ENCODE measurements at places on chromosomes 5 and 9.
A peak's percentile ranks its signal among the peaks of the same experiment; 100 is the strongest.

DNA sequence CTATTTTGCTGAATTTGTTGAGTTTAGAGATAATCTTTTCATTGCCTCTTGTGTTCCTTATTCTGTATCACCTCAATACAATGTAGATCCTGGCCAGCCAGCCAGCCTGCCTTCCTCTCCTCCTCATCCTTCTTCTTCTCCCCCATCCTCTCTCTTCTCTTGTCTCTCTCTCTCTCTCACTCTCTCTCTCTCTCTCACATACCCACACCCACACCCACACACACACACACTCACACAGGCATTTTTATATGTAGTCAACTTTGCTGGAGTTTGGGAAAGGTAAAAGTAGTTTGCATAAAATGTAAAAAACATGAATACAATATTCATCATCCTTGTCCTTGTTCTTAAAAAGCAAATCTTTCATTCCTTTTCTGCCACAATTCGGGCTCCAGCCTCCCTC is 60.5 kb downstream of the ZFAND5 start:
- DNase-seq, result no peak

DNA sequence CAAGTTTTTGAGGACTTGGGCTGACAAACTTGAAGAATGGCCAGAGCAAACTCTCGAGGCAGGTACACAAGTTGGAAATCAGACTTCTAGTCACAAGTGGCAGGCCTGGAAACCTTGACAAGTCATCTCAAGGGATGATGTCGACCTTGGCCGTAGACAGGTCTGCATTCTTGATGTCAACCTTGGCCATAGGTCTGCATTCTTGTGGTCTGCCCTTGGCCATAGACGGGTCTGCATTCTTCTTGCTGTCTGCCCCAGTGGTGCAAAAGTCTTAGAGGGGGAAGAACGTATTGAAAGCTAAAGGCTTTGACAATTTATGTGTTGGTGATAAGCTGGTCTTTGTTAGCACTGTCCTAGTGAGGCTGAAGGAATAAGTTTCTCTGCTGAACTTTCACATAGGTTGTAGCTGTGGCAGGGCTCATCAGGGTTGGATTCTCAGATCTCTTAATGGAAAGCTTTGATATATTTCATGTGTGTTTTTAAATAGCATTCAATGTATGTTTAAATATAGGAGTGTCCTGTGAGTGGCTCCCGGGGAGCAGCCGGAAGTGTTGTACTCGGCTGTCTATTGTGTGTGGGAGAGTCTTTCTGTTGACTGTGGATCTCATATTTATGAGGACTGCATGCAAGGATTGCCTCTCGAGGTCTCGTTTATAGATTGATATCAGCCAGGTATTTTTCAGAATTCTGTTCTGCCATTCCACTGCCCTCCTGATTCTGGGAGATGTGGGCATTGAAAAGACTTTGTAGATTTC is 27.0 kb downstream of the SUB1 start:
- DNase-seq, result no peak

GRCh38 chr5:14650052-14650451 is 14.5 kb upstream of the OTULIN start:
- DNase-seq, result no peak

DNA sequence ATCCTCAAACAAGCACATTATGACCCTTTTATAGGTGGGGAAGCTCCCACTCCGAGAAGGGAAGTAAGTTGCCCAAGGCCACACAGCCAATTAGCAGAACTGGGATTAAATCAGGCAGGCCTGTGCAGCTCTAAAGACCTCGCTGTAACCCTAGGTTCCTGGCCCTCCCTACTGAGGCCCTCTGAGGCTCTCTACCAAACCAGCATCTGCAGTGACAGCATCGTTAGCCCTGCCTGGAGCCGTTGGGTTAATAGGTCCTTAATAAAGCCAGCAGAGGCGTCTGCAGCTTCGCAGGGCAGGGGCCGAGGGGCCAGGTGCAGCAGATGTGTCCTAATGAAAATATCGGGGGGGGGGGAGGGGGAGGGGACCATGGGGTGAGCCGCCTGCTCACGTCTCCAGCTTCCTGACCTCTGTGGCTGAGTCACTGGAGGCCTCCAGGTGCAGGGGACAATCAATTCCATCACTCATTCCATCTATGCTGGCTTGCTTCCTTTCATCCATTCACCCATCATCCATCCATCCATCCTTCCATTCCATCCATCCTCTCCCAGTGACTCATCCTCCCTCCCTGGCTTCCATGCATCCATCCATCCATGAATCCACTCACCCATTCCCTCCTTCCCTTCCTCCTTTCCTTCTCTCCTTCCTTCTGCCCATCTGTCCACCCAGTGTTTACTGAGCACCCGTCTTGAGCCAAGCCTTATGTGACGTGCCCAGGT is 203.9 kb downstream of the C9orf50 start:
- DNase-seq, result no peak

- no peak for DNase-seq
Measured at GRCh38 chr5:161373345-161373707, 173.2 kb downstream of the GABRB2 start.

GRCh38 chr9:70352356-70352755 is 62.1 kb downstream of the KLF9 start:
- DNase-seq, result no peak

DNA sequence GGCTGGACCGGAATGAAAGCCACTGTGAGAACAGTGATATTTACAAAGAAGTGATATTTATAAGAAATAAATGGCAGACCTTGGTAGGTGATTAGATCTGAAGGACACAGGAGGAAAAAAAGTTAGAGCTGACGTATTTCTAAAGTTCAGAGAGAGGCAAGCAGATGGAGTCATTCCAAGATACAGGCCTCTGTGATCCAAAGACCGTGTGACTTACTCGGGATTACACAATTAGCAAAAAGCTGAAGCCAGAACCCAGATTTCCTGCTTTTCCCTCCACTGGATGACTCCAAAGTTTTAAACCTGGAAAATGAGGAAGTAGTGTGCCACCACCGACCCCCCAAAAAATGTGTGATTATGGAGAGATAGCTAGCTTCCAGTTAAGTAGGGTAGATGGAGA is 3.1 kb upstream of the DOCK8 start:
- DNase-seq, result no peak

DNA sequence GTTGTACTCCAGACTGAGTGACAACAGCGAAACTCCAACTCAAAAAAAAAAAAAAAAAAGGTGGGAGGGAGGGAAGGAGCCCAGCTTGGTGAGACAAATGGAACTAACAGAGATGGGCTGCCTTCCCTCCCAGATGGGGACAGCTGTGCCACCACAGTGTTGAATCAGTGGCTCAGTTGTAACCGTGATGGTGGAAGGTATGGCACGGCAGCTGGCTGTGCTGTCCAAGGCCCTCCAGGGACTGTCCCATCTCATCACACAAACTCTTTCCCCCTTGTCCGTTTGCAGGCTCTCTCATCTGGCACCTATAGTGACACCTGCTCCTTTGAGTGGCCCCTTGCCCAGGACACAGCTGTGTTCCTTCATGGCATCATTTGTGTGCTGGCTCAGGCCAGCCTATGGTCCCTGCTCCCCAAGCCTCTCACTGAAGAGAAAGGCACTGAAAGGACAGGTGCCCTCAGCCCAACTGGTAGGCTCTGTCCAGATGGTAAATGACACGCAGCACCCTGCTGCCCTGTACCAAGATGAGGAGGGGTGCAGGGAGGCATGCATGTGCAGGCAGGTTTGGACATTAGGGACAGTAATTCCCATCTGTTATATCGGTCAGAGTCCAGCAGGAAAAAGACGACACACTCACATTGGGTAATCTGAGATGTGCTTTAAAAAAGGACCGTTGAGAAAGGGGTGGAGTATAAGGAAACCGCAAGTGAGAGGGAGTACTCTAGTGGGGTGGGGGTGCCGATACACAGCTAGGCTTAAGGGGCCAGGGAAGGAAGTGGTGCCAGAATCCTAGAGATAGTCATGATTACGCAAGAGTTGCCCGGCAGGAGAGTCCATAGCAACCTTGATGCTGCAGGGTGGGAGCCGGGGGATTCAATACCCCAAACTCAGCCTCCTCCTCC is 4.3 kb downstream of the SMIM33 start:
- no peak for DNase-seq

DNA sequence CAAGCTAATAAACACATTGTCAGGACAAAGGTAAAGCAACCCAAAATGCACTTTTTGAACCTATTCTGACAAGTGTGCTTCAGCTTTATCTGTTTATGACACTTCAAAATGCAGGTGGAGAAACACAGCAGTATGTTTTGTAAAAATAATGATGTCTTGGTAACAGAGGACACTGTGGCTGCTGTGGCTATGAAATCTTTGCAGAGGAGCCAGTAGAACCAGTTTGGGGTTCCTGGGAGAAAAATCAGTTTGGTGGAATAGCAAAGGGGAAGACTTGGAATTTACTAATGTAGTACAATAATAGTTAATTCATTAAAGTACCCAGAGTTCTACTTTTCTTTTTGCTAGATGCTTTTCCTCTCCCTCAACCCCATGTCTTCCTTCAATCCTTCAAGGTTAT is 40.6 kb downstream of the SIL1 start:
- DNase-seq, result no peak

DNA sequence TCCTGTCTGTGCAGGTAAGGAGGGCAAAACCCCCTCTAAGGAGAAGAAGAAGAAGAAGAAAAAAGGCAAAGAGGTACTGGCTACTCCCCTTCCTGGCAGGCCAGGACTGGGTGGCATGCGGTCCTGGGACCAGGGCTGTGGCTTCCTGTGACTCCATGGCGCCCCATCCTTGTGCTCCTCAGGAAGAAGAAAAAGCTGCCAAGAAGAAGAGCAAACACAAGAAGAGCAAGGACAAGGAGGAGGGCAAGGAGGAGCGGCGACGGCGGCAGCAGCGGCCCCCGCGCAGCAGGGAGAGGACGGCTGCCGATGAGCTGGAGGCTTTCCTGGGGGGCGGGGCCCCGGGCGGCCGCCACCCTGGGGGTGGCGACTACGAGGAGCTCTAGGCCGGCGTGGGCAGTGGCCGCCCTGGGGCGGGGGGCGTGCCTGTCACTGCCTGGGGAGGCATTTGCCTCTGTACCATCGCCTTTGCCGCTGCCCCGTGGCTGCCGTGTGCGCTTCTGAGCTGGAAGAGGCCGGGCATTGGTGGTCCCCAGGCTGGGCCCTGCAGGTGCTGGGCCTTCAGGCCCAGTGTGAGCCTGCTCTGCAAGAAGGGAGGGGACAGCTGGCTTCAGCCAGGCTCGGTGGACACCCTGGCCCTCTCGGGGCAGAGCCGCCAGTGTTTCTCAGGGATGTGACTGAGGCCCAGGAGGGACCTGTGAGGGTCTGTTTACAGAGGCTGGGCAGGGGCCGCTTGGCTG is 2.0 kb upstream of the AJM1 start:
- no peak for DNase-seq

GRCh38 chr5:142613271-142613671 is 72.6 kb downstream of the FGF1 start:
- no peak for DNase-seq

- no peak for DNase-seq
Measured at GRCh38 chr9:131876486-131876885, 136.6 kb upstream of the RAPGEF1 start.

GRCh38 chr9:70609542-70610286 is 195.3 kb upstream of the KLF9 start:
- DNase-seq, result no peak

DNA sequence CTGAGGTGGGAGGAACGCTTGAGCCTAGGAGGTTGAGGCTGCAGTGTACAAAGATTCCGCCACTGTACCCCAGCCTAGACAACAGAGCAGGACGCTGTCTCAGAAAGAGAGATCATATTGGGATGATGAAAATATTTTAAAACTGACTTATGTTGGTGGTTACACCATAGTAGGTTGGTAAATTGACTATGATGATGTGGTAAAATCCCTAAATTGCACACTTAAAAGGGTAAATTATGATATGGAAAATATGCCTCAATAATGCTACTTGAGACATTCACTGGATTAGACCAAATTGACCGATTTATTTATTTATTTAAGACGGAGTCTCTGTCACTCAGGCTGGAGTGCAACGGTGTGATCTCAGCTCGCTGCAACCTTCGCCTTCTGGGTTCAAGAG is 21.9 kb upstream of the TOR1B start:
- DNase-seq, result no peak

- no peak for DNase-seq
Measured at GRCh38 chr5:123382252-123382651, 41.0 kb downstream of the CEP120 start.

GRCh38 chr5:131386779-131387178 is 122.9 kb downstream of the CDC42SE2 start:
- DNase-seq, result no peak

DNA sequence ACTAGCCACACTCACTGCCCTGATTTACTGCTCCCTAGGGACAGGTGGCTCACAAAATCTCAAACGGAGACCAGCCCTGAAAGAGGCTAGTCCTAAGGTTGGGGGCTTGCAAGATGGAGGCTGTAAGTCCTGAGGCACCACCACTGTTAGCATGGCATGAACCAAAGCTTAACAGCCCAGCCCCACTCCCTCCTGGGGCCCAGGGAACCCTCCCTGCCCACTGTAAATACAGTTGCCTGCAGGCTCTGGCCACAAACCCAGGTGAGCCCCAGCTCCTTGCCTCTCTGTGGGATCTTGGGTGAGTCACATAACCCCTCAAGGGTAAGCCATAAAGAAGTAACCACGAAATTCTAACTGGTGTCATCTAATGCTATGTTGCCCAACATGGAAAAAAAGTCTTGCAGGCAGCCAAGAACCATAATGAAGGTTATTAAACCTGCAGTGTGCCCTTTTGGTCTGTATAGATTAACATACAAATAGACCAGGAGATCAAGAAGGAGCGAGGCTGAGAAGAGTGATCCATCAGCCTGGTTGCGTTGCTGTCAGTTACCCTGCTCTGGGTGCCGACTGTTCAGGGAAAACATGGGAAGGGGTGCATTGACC is 1.7 kb upstream of the POMT1 start:
- DNase-seq, result no peak

- DNase-seq, result no peak
Measured at GRCh38 chr5:123209502-123210027, 120.5 kb downstream of the PRDM6 start.

GRCh38 chr9:129206905-129207304 is 28.8 kb upstream of the IER5L start:
- DNase-seq, result no peak

- DNase-seq, result no peak
Measured at GRCh38 chr5:7927466-7928375, 58.8 kb downstream of the MTRR start.

DNA sequence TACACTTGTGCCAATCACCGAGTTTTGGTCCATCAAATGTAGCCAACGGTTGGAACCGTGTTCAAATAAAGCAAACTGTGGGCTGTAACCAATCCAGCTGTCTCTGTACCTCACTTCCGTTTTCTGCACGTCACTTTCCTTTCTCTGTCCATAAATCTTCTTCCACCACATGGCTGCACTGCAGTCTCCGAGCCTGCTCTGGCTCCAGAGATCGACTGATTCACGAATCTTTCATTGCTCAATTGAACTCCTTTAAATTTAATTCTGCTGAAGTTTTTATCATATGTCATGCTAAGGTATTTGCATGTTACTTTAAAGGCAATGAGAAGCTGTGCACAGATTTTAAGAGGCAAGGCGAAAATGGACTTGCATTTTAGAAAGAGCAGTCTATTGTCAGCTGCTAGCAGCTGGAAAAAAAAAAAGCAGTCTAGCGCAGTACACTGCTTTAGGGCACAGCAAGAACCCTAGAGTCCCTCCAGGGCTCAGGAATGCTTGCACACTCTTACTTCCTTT is 13.2 kb downstream of the TTC39B start:
- peak; percentile 33 for DNase-seq

Data from KG1 (cell line).